ENCODE measurements at places on chromosomes 5 and 9.

DNA sequence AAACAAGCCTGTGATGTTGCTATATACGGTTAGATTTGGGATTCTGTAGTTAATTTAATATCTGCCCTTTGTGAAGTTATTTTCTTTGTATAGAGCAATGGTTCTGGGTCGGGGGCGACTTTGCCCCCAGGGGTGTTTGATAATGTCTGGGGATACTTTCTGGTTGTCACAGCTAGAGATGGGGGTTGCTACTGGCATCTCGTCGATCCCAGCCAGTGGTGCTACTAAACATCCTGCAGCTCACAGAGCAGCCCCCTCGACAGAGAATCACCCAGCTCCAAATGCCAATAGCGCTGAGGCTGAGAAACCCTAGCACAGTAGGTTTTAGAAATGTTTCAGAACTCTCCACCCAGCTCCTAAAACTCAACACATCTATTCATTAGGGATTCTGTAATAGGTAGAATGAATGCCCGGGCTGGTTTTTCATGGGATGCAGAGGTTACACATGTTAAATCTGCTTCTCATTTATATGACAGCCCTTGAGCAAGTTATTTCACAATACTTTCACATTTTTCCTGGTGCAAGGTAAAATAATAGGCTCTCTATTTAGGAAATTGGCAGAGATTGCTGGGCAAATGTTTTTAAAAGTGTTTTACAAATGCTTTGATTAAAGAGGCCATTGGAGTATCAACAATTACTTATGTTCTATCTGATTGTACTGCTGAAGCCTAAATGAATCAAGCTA lies 75.2 kb upstream of the CTSL start:
- no peak for DNase-seq

DNA sequence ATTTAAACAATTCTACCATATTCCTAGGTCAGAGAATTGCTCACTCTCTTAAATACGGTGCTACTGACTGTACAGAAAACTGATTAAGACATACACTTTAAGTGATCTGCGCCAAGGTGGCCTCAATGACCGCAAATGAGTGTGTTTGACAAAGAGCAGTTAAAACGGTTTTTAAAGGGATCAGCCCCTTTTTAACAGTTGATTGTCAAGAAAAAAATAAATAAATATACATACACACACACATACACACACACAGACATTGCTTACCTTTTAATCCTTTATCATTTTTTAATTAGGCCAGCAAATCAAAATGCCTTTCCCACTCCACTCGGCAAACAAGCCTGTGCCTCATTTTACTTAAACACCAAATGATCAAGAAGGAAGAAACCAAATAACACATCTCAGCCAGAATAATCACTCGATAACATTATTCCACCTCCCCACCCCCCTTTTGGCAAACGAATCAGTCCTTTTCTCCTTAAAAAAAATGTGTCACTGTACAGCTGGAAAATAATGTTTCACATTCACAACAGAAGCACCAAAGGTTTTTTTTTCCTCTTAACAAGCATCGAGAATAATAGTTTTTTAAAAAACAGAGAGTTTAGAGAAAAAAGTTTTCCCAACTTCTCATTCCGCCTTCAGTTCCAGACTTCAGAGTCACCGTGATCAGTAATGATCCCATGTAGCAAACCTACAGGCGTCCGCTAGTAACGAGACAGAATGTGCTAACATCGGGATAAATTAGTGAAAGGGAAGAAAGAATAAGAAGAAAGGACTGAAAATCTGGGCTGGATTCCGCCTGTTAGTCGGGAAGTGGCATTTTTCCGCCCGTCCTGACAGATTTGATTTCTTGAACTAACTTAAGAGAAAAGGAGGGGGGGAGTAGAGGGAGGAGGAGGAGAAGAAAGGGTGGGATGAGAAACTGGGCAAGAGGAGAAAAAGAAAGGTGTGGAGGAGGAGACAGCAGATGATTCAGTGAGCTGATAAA lies at the start of gene ZNF608:
Gene ZNF608 (minus strand): TSS at position 712 of the 988 bp plus-strand sequence. CDS start 1,650 bp downstream, outside the sequence.
- peak; percentile 88 for DNase-seq

GRCh38 chr9:93468763-93469456 lies 15.5 kb upstream of the FAM120AOS start:
- no peak for DNase-seq

- no peak for DNase-seq
These were observed 22.9 kb downstream of the ELL2 start for GRCh38 chr5:95938766-95939165.

GRCh38 chr5:73312146-73312871 lies 136.3 kb downstream of the FOXD1 start:
- DNase-seq: no peak

- DNase-seq: no peak
These were observed 42.2 kb downstream of the COL5A1 start for GRCh38 chr9:134683714-134684374.

GRCh38 chr5:175887463-175887862 lies 16.1 kb downstream of the CPLX2 start:
- no peak for DNase-seq

GRCh38 chr5:3036041-3036788 lies 284.7 kb upstream of the IRX2 start:
- no peak for DNase-seq

DNA sequence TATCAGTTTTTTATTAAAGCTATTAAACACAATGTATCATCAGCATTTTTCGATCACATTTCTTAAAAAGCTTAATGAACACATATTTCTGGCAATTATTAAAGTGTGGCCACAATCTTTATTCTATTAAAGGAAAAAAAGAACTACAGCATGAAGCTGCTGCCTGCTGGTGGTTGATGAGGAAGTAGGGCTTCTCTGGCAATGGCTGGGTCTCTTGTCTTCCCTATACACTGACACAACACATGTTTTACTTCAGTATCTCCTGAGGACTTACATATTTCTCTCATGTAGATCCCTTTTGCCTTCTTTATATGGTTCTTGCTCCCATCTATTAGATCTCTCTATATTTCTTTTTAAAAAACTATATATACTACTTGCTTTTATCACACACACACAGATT lies 590.7 kb downstream of the RAB3C start:
- no peak for DNase-seq

DNA sequence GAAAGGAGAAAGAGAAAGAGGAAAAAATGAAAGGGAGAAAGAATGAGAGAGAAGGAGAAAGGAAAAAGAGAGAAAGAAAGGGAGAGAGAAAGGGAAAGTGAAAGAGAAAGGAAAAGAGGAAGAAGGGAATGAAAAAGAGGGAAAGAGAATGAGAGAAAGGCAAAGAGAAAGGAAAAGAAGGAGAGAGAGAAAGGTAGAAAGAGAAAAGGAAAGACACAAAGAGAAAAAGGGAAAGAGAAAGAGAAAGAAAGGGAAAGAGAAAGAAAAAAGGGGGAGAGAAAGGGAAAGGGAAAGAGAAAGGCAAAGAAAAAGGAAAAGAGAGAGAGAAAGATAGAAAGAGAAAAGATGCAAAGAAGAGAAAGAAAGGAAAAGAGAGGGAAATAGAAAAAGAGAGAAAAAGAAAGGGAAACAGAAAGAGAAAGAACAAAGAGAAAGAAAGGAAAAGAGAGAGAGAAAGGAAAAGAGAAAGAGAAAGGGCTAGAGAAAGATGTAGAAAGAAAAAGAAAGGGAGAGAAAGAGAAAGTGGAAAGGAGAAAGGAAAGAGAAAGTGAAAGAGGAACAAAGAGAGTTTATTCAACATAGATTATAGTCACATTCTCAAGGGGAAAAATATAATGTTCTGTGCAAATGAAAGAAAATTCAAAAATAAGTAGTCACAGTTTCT lies 165.2 kb downstream of the TMEM38B start:
- DNase-seq: no peak

- no peak for DNase-seq
These were observed 2.6 kb downstream of the HMMR start for GRCh38 chr5:163463063-163463435.

- peak; percentile 83 for DNase-seq
These were observed at the start of gene NUDT12 for GRCh38 chr5:103562453-103563157. Gene NUDT12, minus strand, starts transcription at chr5:103562789. Its CDS starts 2,541 bp downstream, at chr5:103560248.

GRCh38 chr9:69314547-69314946 lies 10.5 kb upstream of the ENTREP1 start:
- DNase-seq: no peak

DNA sequence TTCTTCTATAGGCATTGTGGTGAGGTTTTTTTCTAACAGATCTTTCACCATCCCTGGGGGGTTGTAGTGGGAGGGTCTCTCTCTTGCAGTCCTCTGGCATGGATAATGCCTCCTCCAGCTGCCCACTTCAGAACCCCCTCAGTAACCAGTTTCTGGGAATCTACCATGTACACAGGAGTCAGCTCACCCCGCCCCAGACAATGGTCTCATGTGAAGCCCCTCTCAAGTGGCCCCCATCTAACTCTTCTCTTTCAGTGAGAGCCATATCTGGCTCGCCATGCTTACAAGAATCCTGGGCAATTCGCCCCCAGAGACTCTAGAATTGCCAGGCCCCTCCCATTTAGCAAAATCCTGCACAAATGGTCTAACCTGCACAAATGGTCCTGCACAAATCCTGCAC lies 144.4 kb upstream of the FSTL4 start:
- DNase-seq: no peak

All from HAP-1 (cell line).